ENCODE measurements at places on chromosomes 6 and 20.

DNA sequence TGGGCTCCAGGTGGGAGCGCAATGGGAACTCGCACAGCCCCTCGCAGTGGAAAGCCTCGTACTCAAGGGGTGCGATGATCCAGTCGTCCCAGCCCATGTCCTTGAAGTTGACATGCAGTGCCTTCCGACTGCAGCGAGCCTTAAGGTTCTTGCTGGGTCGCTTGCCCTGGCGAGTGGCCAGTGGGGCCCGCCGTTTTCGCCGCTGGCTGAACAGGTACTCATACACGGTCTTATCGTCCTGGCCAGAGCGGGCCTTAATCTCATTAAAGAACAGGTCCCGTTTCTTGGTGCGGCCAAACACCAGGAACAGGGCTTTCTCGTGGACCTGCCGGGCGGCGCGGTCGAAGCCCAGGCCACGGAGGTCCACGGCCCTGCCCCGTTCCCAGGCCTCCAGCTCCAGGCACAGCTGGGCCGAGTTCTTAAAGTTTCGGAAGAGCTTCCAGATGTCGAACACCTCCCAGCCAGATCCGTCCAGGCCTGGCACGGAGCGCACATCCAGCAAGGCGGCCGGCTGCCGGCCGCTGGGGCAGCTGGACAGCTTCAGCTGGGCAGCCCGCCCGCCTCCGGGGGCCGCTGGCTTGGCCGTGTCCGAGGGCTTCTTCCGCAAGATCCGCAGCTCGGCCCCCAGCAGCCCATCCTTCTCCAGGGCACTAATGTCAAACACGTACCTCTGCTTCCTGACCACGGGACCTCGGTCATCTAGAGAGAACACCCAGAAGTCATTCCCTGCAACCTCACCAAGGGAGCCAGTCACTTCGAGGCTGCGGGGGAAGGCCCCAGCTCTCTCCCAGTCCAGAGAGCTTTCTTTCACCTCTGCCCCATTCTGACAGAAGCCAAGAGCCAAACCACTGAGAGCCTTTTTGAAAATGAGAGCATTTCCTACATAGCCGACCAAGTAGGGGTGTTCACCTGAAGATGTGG is 3.7 kb downstream of the GDF5 start:
- no peak for DNase-seq

- DNase-seq, result no peak
These were observed 1021.6 kb upstream of the MAP3K7 start for GRCh38 chr6:91608428-91608827.

- no peak for DNase-seq
These were observed 95.0 kb downstream of the SNX5 start for GRCh38 chr20:17873410-17874270.

GRCh38 chr20:10105046-10105445 is 70.3 kb downstream of the ANKEF1 start:
- DNase-seq, result no peak

GRCh38 chr20:63070771-63071540 is 64.2 kb upstream of the BHLHE23 start:
- DNase-seq, result no peak

Measured in activated CD8-positive, alpha-beta memory T cell treated with anti-CD3 and anti-CD28 coated beads for 4 hours (primary cell).